ENCODE measurements at places on chromosomes 5 and 9.

DNA sequence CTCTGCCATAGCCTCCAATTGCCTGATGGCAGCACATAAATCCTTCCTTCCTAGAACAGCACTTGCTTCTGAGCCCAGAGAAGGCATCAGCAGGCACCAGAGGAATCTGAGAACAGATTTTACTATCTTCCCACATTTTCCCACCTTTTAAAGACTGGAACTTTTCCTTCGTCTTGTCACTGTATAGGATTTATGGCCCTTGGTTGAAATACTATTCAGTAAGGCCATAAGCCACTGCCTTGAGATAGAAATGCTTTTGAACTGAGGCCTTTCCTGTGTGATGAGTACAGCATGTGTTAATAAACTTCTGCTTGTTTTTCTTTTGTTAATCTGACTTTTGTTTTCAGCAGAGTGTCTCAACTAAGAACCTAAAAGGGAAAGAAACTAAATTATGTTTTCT lies 84.3 kb downstream of the MRPS27 start:
- DNase-seq = no peak

DNA sequence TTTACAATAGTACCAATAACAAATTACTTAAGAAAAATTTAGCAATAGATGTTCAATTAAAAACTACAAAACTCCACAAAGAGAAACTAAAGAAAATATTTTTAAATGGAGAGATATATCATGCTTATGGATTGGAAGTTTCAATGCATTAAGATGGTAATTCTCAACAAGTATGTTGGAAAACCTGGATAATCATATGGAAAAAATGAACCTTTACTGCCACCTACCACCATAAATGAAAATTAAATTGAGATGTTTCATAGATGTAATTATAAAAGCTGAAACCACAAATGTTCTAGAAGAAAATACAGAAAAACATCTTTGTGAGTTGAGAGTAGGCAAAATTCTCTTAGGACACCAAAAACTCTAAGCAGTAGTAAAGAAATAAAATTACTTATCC lies 121.7 kb downstream of the ANKRD18B start:
- no peak for DNase-seq

DNA sequence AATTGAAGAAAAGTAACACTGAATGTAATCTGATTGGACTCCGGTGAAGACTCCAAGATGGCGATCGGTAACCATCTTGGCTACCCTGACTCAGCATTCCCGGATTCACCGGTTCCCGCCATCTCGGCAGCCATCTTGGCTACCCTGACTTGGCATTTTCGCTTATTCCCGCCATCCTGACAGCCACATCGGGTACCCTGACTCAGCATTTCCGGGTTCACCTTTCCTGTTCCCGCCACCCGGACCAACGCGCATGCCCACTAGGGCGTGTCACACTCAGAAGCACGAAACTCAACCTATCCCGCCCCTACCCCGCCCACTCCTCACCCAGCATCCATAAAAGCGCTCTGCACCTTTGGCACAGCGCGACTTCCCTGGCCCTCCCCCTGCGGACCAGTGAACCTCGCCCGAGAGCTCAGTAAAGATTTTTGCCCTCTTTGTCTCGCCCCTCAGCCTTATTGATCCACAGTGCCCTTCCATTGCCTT lies 17.2 kb downstream of the SPTLC1 start:
- DNase-seq = no peak

GRCh38 chr9:20084125-20084524 lies 295.3 kb upstream of the SLC24A2 start:
- no peak for DNase-seq

GRCh38 chr9:117121316-117121715 lies 293.5 kb downstream of the ASTN2 start:
- DNase-seq = no peak

GRCh38 chr5:57703721-57704120 lies 221.1 kb upstream of the ACTBL2 start:
- peak; percentile 41 for DNase-seq

- DNase-seq = no peak
These were observed 299.8 kb upstream of the NUDT12 start for GRCh38 chr5:103862398-103862797.

DNA sequence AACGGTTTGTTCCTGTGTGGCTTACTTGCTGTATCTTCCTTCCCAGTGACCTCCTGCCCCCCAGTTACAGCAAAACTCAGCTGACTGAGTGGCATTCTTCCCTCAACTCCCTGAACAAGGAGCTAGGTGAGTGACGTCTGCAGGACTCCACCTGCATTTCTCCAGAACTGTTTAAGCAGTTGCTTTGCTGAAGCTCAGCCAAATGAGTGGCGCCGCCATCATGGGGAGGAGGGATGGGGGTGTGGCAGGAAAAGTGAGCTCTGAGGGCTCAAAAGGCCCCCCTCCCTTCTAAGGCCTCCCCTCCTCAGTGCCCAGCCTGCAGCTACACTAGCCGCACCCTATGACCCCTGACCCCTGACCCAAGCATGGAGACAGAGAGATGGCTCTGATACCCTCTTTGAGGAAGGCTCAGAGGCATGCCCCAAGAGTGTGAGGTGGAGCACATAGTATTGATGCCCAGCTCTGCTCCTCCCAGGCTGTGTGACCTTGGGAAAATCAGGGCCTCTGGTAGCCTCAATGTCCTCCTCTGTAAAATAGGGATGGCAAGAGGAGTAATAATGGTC lies 12.7 kb downstream of the CCDC180 start:
- DNase-seq = no peak

- no peak for DNase-seq
These were observed 109.5 kb downstream of the PRKACG start for GRCh38 chr9:68904454-68904853.

DNA sequence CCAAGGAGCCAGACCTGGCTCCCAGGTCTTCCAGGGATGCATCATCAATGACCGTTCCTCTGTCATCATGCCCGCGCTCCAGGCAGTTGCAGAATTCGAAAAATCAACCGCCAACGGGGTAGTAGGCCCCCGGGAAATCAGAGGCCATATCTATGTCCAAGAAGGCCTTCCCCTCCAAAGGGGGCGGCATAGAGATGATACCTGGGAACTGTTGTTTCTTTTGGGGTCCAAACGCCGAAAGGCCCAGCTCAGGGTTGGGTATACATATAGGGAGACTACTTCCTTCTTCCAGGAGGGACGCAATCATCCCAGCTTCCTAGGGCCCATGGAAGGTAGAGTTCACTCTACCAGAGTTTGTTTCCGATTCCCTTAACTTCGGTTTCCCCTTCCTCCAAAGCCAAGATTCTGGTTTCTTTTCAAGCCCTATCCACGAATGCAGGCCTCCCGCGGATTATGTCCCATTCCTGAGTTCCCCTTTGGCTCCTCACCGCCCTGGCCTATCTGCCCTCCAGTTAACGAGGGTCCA lies 754 bp downstream of the DCAF12 start:
- no peak for DNase-seq

DNA sequence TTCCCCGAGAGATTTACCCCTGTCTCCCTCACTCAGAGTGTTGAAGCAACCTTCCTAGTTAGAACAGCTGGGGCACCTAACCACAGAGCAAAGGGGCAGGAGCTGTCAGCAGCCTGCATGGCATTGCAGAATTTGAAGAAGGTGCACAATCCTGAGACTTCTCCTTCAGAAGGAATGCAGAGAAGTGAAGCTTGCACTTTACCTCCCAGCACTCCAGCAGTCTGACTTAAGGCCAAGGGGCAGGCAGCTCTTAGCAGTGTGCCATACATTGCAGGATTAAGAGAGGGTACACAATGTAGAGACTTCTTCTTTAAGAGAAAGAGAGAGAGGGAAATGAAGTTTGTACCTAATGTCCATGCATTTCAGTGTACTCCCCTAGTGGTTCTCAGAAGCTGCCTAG lies 236.0 kb upstream of the FBXL7 start:
- DNase-seq = no peak

- DNase-seq = no peak
These were observed 358.9 kb downstream of the ICE1 start for GRCh38 chr5:5781335-5781734.

GRCh38 chr9:114220061-114220541 lies 64.8 kb downstream of the COL27A1 start:
- DNase-seq = no peak

DNA sequence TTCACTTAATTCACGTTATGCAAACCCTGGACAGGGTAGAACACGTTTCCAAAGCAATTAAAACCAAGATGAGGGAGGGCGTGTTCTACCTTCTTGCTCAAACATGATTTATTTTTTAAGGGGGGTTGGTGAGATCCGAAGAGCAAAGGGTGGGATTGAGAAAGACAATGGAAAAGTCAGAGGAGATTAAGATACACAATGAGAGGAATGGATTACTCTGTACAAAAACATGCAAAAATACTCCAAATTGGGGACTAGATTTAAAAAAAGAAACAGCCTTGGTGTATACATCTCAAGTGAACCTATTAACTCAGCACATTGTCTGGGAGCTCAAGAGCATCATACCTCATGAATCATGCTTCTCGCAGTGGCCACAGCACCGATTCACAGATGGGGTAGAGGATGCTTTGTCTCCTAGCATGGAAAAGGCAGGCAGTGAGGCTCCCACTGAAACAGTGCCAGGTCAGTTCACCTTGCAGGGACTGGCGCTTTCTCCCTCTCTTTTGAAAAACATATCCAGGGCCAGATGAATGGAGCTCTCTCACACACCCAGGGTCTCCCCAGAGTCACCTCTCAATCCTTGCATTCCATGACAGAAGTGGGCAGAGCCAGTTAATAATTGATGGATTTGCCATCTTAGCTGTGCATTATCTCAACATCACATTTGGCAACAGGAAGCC lies 459.7 kb downstream of the BNC2 start:
- DNase-seq = no peak

DNA sequence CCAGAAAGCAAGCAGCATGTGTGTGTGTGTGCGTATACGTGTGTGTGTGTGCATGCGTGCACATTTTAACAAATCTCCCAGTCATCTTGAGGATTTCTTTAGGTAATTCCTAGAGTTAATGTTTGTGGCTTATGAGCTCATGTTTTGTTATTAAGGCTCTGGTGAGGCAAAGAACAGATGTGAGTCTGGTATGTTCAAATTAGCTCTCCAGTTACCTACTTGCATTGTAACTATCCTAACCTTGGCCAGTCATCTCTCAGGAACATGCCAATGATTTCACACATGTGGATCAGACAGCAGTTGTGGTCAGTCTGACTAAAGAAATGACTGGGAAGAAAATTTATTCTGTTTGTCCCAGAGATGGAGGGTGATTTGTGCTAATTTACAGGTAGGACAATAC lies 163.1 kb downstream of the IZUMO3 start:
- DNase-seq = peak; percentile 39

GRCh38 chr9:97531888-97532376 lies 30.5 kb downstream of the TMOD1 start:
- no peak for DNase-seq

DNA sequence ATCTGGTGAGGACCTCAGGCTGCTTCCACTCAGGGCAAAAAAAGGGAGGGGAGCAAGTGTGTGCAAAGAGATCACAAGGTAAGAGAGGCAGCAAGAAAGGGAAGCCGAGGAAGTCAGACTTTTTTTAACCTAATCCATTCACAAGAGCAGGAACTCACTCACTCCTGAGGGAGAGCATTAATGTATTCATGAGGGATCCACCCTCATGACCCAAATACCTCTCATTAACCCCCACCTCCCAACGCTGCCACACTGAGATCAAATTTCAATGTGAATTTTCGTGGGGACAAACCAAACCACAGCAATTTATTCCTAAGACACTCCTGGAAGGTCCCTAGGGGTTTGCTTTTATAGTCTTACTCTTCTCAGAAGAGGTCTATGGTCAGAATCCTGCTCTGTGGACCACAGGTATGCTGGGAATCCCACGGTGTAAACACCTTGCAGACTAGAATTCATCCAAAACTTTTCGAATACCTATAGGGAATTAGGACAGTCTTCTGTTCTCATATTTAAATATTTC lies 108.7 kb downstream of the HSD17B3 start:
- DNase-seq = no peak

DNA sequence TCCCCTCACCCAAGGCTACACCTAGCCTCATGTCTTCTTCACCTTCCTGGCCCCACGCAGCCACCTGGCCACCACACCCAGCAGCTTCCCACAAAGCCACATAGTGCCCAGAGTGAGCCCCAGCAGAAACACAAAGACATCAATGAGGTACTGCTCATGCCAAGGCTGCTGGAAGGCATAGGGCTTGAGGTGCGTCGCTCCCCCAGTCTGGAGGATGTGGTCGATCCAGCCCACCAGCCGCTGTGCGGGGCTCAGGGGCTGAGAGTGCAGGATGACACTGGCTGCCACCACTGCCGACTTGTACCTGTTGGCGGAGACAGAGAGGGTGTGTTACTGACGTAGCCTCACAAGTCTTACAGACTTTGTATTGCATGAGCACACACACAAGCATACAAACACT lies 15.8 kb upstream of the CAPSL start:
- DNase-seq = no peak

DNA sequence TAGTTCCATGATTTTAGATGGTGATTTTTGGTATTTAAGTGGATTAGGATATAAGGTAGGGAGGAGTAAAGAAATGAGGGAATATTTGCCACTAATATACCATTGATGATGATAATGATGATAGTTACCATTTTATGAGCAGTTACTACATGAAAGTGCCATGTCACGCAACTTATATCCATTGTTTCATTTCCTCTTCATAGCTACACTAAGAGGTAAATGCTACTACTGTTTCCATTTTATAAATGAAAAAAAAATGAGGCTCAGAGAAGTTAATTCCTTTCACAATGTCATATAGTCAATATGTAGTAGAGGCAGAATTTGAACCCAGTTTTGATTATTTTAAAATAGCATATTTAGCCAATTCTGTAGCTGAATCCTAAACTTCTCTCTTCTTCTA lies 112.2 kb upstream of the ADRA1B start:
- DNase-seq = no peak

GRCh38 chr9:124016175-124017050 lies 4.8 kb downstream of the LHX2 start:
- DNase-seq = no peak

GRCh38 chr9:100587375-100587774 lies 9.5 kb downstream of the CAVIN4 start:
- no peak for DNase-seq

DNA sequence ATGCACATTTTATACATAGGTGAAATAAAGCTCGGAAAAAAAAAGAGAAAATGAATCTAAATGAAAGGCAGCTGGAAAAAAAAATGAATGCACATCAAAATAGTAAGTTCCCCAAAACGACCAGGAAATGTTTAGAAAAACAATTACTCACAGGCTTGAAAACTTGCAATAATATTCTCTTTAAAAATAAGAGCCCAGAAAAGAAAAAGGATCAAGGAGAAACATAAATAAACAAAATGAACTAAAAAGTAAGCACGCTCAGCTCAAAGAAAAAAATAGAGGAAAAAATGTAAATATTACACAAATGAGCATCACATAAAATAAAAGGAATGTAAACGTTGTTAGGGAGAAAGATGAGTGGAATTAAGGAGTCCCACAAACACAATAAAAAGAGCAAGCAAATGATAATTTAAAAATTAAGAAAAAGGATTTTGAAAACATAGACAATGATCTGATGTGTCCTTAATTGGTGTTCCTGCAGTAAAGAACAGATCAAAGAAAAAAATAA lies 54.2 kb downstream of the SLC27A6 start:
- no peak for DNase-seq

DNA sequence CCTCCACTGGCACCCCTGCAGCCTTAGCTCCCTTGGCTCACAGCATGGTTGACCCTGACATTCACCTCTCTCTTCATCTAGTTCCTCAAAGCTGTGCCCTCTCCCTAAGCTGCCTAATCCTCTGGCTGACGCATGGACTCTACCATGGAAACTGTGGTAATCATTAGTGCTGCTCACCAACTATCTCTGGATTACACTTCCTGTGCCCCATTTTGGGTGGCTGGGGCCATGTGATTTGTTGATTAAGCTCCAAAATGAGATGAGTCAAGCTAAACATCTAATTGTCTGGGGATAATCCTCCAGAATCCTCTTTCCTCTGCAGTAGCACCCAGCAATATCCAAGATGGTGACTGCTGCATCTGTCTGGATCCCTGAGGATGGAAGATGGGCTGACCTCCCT lies 264.4 kb downstream of the SH3GL2 start:
- DNase-seq = no peak
